Esophagus squamous epithelium (tissue), 5 donors: ENCODE measurements at places on chromosomes 7 and 10.

- no peak for DNase-seq
Measured at GRCh38 chr10:19592276-19592675, 224.0 kb upstream of the PLXDC2 start.

DNA sequence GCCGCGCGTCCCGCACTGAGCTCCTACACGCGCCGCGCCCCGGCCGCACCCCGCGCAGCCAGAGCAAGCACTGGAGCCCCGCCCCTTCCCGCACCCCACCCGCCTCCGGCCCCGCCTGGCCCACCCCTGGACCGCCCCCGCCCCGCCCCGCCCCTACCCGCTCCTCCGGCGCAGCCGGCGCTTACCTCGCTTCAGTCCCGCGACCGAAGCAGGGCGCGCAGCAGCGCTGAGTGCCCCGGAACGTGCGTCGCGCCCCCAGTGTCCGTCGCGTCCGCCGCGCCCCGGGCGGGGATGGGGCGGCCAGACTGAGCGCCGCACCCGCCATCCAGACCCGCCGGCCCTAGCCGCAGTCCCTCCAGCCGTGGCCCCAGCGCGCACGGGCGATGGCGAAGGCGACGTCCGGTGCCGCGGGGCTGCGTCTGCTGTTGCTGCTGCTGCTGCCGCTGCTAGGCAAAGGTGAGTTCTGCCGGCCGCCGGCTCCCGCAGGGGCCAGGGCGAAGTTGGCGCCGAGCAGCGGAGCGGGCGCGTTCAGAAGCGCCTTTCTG lies at the start of gene RET:
Gene RET, plus strand, starts transcription at position 194 of the 545 bp plus-strand sequence. Its CDS starts 190 bp downstream, at position 384.
- no peak for DNase-seq

DNA sequence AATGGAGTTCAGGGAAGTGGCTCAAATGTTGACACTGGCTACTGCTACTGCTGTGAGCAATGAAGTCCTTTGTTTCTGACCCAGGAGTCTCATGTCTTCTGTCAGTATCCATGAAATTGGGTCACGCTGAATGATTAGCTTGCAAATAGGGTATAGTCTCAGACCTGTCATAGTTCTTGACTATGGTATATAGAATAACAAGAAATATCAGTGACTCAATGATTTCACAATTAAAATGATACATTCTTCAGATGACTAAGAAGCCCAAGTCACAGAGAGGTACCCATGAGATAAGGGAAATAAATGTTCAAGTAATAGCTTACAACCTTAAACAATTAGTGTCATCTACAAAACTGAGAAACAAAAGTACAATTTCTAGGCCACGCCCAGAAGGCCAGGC lies 89.3 kb downstream of the LYZL2 start:
- no peak for DNase-seq

GRCh38 chr10:128061306-128062300 lies 64.6 kb downstream of the MKI67 start:
- no peak for DNase-seq

DNA sequence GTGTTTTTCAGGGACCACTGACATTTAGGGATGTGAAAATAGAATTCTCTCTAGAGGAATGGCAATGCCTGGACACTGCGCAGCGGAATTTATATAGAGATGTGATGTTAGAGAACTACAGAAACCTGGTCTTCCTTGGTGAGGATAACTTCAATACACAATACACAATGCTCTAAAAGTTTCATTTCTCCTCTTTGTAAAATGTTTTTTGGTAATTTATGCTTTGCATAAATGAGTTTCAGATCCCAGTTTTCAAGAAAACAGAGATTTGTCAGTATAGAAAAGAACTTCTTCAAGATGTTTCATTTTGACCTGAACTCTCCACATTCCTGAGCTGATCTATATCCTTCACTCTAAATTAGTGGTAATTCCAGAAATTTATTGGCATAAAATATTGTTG lies 14.2 kb downstream of the ZNF92 start:
- DNase-seq = no peak
